AG08396 (cell line): ENCODE measurements at places on chromosomes 11 and 22.
A peak's percentile ranks its signal among the peaks of the same experiment; 100 is the strongest.

- DNase-seq, result no peak
Observed at GRCh38 chr11:95674657-95675358, 114.8 kb downstream of the FAM76B start.

- no peak for DNase-seq
Observed at GRCh38 chr11:95498722-95499425, 267.9 kb upstream of the SESN3 start.

GRCh38 chr11:46298699-46299433, 21.4 kb downstream of the CREB3L1 start:
- peak; percentile 79 for DNase-seq

DNA sequence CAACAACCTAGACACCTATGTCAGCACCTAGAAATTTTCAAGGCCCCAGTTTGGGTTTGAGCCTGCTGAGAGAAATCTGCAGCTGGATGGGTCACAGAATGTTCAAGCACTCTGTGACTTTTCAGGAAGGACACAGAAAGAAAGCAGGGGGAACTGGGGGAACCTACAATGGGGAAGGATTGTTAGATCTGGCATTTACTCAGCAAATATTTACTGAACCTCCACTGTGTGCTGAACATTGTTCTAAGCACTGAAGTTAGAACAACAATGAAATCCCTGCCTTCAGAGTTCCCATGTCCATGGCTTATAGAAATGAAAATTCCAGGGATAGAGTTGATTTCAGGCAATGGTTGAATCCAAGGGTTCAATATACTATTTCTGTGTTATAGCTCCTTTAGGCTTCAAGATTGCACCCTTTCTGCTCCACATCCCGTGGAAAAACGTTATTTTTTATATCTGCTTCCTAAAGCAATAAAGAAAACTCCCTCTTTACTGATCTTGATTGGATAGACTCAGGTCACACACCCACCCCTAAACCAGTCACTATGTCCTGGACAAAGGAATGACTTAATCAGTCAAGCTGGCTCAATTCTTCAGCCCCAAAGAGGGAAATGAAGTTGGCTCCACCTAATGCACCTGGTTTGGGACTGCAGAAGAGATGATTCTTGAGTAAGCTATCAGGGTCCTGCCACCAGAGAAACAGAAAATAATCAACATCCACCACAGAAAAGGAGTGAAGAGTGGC, 95.1 kb downstream of the OR5AK2 start:
- DNase-seq, result no peak

GRCh38 chr22:37731804-37732471, 35.1 kb downstream of the TRIOBP start:
- no peak for DNase-seq

DNA sequence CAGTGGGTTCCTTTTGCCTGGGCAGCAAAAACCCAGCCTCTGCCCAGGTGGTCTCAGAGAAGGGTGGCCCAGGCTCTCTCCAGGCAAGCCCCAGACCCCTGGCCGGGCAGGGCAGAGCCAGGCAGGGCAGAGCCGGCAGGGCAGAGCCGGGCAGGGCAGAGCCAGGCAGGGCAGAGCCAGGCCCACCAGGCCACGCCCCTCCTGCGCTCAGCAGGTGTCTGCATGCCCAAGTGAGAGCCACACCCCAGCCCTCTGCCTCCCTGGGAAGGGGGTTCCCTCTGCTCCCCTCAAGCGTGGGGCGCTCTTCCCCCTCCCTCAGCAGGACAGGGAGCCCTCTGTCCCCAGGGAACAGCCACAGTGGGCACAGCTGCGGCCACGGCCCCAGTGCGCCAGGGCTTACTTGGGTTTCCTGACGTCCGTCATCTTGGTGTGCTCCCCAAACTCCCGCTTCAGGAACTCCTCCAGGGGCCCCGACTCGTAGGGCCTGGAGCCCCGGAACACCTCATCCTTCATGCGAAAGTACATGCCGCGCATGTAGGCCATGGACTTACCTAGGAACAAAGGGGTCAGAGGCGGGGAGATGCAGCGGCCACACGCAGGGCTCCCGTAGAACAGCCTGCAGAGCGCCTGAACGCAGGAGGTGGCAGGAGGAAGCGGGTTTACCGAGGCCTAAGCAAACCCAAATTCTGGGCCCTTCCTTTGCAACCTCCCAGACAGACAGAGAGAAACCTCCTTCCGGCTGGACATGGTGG, 10.1 kb upstream of the BAIAP2L2 start:
- no peak for DNase-seq

GRCh38 chr22:22925805-22926369, 38.3 kb downstream of the IGLL5 start:
- DNase-seq, result no peak

DNA sequence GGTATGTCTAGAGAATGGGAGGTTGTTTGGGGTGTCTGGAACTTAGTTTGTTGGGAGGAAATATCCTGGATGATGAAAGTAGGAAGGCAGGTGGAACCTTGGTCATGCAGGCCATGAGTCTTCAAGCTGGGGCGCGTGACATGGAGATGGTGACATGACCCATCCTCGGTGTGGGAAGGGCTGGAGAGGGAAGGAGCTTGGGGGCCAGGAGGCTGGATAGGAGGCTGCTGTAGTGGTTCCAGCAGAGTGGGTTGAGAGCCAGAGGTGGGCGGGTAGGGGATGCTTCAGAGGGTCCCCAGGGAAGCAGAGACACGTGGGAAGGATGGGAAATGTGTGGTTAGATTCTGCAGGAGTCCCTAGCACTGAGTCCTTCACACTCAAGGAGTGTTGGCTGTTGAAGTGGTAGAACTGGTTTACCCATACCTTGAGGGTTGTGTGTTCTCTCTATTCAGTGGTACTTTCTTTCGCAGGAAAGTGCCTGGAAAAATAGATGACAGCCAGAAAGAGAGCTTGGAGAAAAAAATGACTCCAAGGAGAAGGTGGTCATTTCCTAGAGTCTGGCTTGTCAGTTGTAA, 56.8 kb downstream of the LDLRAD3 start:
- DNase-seq, result no peak

GRCh38 chr22:26885441-26886261, 228.3 kb downstream of the MIAT start:
- no peak for DNase-seq

- peak; percentile 32 for DNase-seq
Observed at GRCh38 chr11:132318421-132319157, 948.2 kb downstream of the NTM start.

DNA sequence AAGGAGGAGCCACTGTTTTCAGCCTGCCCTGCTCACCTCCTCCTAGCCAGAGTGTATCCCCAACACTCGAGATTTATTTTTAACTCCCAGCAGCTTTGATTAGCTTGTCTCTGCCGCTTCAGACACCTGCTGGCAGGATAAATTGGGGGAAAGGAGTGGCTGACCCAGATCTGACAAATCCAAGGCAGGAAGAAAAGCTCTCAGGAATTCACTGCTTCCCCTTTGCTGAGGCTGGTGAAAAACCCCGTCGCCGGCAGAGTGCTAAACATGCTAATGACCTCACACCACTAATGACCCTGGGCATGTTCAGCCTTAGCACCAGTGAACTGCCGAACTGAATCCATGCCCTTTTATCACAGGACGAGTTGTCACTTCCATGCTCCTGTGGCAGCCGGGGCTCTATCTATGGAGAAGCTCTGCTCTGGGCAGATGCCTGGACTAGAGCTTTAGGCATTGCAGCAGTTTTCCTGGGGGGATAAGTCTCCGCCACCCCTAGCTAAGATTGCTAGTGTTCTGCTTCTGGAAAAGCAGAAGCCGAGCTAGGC, 52.2 kb downstream of the FEZ1 start:
- no peak for DNase-seq

DNA sequence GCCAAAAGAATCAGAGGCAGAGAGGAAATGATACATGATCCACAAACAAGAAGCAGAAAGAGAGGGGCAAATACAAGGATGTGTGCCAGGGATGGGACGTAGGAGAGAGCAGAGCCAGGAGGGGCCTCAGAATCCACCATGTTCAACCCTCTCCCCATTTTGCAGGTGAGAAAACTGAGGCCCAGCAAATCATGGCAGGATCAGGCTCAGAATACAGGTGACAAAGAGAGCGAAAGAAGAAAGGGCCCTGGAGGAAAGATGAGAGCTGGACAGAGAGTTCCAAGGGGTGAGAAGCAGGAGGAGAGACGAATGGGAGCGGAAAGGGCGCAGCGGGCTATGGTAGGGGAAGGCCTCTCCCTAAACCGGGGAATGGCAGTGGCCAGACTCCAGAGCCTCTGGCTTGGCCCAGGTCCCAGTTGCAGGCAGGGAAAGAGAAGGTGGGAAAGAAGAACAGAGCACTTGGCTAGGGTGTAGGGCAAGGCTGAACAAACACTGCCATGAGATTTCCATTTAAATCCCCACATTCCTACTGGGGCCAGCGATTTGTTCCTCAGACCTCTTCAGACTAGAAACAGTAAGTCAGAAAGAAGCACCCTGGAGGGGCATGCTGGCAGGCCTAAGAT, 44.4 kb upstream of the TSKU start:
- DNase-seq, result no peak

- no peak for DNase-seq
Observed at GRCh38 chr22:37943136-37943824, 10.1 kb downstream of the C22orf23 start.

DNA sequence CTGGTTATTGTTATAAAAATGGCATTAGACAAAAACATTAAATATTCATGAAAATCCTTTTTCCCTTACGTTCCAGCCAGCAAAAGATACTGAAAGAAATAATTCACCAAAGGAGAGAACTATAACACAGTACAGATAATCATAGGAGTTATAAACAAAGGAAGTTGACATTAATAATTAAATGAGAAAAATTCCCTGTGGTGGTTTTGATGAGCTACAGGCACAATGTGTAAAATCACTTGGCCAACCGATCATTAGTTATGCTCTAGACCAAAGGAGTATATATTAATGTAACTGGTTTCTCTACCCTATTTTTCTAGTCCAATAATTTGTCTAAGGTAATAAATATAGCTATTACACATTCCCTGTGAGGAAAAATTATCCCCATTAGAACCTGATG, 534.7 kb downstream of the CNTN5 start:
- DNase-seq, result no peak

GRCh38 chr22:48703265-48703941, 1124.3 kb downstream of the BRD1 start:
- DNase-seq, result no peak

DNA sequence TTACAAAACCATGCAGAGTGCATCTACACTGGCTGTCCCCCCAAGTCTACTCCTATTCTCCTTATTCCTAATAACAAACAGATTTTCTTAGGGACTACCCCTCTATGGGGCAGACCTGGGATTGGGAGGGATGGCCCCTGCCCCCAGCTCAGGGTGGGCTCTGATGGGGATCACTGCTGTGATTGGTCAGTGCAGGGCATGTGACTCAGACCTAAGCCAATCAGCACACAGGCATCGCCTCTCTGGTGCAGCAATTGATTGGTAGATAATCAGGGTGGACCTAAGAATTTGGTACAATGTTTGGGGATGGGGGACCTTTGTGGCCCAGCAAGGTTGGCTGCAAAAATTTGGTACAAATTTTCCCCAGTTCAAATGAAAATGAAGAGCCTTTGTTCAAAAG, 57.2 kb upstream of the SHANK2 start:
- peak; percentile 2 for DNase-seq

GRCh38 chr22:40335358-40335757, 10.9 kb upstream of the ADSL start:
- DNase-seq, result no peak

- DNase-seq, result no peak
Observed at GRCh38 chr11:77967121-77967520, 27.3 kb downstream of the INTS4 start.

DNA sequence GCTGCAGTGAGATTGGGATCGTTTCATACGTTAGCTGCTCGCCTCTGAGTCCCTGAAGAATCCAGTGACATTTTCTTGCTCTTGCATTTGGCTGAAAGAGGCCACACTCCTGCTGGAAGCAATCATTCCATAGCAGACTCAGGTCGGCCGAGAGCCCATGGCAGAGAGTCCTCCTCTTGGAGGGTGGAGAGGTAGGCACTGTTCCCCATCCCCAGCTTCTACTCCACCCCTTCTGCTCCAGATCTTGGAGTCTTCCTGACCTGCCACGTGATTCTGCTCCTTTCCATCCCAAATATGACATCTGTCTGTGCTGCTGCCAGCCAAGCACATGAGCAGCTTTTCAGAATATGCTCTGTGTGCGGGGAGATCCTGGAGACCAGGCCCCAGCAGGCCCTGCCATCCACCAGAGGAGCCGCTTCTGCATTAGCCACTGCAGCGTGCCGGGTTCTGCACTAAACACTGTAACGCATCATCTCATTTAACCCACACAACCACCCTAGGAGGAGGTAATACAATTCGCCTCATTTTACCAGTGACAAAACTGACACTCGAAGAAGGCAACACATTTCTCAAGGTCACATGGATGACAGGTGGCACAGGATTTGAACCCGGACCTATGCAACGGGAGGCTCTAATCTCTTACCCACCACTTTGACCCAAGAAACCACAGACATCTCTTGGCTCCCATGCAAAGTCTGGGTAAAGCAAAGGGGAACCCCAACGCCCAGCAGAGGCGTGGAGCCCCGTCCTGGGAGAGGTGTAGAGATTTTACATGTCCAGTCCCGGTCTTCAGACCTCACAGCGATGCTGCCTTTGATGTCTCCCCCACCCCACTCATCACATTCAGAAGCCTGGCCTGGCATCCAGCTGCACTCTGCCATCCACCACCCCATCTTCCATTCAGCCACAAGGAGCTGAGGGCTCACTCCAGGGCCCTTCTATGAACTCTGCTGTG, 78.8 kb downstream of the FEZ1 start:
- no peak for DNase-seq

- no peak for DNase-seq
Observed at GRCh38 chr22:29629903-29630516, 26.6 kb downstream of the NF2 start.

DNA sequence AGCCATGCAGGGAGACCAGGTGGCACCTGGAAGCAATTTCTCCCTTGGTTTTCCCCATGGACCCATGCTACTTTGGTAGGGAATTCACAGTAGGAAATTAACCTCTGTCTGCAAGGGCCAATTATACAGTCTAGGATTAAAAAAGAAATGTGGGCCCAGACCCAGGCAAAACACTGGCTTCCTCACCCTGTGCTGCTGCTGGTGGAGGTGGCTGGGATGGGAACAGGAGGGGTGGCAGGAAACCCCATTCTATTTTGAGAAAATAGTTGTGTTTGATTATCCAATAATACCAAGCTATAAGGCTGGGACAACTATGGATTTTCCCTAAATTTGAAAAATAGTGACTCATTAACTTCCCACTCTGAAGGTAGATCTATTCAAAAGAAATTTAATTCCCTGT, 417.0 kb upstream of the NARS2 start:
- DNase-seq, result no peak

DNA sequence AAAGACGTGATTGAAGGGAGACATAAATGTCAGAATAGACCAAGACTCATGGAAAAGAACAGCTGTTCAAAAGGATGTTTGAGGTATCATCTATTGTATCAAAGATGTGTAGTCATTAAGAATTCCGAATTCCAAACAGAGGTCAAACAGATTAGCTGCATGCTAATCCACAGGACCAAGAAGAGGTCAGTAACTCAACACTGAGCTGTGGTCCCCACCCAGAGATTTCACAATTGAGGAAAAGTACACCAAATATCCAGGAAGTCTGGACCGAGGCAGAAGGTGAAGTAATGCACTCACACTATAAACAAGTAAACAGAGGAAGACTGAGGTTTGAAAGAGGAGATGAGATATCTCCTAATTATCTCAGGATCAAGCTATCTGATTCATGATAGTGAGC, 29.6 kb upstream of the OR5P2 start:
- no peak for DNase-seq

GRCh38 chr11:118437208-118438125, 1.2 kb downstream of the KMT2A start:
- peak; percentile 55 for DNase-seq
